ENCODE measurements at places on chromosomes 2 and 18. TPM values are rescaled to one million over a fixed set of nuclear protein-coding genes. Genes with fewer than 3 reads are reported as not detected.

CLEC4F gene
- not detected for total RNA-seq

IL37 gene
- total RNA-seq, result not detected

CRACDL gene
- total RNA-seq, result 0.12 TPM

MROH2A gene
- total RNA-seq, result not detected

SLC5A7 gene
- total RNA-seq, result not detected

CYP27C1 gene
- not detected for total RNA-seq

Data from activated CD4-positive, alpha-beta memory T cell treated with anti-CD3 and anti-CD28 coated beads for 36 hours (primary cell).